Stimulated activated CD4-positive, alpha-beta T cell treated with anti-CD3 and anti-CD28 coated beads, Interleukin-12 subunit alpha, Interleukin-12 subunit beta, amount 100 ng/mL, for 4 hours (primary cell): ENCODE measurements at places on chromosomes 5 and 9.

GRCh38 chr5:167785901-167786300, 505.5 kb upstream of the WWC1 start:
- no peak for DNase-seq

DNA sequence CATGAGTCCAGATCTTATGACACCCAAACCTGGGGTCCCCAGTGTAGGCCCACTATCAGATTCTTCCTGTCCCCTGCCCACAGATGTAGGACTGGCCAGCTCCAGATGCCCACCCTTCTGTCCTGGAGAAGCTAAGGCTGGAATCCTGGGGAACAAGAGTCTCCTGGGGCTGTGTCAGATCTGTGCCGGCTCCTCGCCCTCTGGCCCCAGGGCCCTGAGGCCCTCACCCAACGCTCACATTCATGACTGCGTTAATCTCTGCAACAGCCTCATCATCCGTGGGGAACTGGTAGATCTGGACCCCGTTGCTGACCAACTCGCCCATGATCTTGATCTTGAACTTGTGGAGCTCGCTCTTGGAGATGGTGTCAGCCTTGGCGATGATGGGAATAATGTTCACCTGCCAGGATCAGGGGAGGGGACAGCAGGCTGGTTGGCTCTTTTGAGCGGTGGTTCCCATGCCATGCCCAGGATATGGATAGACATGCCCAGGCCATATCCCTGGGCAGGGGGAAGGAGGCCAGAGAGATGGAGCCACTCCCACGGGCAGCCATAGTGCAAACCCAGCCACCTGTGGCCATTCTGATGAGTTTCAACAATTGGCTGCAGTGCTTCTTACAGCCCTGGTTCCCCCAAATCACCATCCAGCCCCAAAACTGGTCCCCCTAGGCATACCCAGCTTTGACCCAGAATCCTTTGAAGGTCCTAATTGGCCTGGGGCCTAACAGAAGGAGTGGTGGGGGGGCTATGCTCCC, 14.6 kb downstream of the SEPTIN8 start:
- DNase-seq: no peak

DNA sequence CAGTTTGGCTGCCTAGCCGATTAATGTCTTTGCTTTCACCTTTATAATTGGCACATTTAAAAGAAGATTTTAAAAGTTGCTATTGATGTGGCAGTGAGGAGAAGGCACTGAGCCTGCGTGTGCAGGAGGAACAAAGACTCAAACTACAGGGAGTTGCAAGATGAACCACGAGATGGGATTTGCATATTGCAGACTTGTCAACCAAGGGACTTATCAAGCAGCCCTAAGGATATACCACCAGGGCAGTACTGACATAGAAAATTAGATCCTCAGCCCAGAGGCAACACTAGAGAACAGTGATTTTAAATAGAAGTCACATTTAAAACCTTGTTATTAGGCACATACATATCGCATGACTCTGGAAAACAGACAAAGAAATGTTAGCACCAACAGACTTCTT, 342.6 kb downstream of the GLIS3 start:
- no peak for DNase-seq

DNA sequence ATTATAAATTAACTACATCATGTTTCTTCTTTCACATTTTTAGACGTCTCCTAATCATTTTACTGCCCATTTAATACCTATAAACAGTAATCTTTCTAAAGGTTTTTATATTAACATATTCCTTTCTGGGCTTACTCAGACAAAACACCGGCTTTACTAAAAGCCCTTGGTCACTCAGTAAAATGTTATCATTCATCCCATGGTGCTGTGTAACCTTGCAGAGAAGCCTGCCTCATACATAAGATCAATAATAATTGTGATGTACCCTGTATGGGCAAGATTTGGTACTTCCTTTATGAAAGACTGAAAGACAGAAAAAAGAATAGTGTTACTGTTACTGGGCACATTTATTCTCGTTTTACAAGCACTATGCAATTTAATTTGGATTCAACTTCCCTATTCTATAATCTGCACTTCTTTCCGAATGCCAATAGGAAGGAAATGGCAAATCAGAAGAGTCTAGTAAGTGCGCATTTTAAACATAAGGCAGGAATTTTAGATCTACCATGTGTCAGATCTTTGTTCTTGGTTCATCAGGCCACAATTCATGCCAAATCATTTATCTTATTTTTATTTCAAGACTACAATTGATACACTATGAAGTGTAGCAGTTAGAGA, 522.2 kb downstream of the CSNK1G3 start:
- no peak for DNase-seq

DNA sequence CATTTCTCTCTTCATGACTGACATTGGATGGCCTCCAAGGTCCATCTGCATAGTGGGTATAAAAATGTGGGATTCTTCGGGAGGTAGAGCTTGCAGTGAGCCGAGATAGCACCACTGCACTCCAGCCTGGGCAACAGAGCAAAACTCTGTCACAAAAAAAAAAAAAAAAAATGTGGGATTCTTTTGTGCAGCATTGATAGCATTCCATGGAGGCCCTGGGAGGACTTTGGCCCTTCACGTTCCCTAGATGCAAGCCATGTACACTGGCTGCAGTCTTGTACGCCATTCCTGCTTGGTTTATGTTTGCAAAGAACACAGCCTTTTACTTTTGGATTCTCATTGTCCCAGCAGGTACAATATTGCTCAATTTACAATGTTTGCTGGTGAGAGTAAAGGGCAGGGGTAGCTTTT, 157.8 kb downstream of the SLCO4C1 start:
- DNase-seq: no peak

DNA sequence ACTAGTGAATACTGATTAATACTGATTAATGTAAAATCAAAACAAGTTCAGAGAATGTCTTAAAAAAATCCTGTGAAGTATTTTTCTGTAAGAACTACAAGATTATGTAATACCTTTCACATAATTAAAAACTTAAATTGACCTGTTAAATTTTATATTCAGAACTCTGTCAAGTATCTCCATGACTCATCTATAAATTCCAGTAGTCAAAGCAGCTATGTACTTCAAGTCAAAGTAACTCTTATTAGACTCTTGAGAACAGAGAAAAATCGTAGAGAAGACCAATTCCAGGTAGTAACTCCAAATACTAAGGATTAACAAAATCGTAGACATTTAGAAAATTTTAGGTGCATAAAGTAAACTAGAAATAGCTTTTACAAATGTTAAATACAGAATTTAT, 77.1 kb downstream of the HOMER1 start:
- no peak for DNase-seq

DNA sequence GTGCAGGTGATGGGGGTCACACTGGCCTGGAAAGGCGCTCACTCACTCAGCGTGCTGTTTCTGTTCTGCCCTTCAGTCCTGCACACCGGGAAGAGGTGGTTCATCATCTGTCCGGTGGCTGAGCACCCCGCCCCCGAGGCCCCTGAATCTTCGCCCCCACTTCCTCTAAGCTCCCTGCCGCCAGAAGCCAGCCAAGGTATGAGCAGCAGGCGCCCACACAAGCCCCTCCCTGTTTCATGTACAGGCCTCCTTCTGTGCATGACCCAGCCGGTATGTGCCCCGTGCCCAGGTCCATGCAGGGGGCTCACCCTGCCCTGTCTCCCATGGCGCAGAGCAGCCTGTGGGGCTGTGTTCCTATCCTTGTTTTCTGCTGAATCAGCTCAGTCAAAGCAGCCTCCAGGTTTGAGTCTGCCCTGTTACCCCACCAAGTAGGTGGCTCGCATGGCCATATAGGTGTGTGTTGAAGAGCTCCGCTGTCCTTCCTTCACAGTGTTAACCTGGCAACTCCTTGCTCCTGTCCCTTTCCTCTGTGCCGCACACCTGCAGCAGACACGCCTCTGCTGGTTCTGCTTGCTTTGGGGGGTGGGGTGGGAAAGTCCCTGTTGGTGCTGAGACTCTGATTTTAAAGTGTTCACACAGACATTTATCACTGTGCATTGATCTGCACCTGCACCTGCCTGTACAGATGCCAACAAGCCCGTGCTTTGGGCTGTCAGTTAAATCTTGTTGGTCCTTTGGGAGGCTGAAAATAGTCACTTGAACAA, 84.8 kb downstream of the WNK2 start:
- DNase-seq: peak; percentile 30

DNA sequence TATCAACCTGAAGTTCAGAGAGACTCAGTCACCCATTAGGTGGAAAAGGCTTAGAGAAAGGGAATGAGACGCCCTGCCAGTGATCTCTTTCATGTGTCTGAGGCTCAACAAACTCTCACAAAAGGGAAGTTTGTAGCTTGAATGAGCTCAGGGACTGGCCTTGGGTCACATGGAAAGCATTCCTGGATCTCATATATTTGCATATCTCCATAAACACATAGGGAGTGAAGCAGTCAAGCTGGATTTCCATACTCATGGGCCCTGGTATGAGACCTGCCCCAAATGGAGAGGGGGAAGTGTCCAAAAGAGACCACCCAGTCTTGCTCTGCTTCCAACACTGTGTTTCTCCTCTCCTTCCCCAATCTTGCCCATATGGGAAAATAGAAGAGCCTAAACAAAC, 26.4 kb upstream of the PRUNE2 start:
- no peak for DNase-seq

GRCh38 chr9:84297162-84297821, 43.3 kb downstream of the SLC28A3 start:
- no peak for DNase-seq

DNA sequence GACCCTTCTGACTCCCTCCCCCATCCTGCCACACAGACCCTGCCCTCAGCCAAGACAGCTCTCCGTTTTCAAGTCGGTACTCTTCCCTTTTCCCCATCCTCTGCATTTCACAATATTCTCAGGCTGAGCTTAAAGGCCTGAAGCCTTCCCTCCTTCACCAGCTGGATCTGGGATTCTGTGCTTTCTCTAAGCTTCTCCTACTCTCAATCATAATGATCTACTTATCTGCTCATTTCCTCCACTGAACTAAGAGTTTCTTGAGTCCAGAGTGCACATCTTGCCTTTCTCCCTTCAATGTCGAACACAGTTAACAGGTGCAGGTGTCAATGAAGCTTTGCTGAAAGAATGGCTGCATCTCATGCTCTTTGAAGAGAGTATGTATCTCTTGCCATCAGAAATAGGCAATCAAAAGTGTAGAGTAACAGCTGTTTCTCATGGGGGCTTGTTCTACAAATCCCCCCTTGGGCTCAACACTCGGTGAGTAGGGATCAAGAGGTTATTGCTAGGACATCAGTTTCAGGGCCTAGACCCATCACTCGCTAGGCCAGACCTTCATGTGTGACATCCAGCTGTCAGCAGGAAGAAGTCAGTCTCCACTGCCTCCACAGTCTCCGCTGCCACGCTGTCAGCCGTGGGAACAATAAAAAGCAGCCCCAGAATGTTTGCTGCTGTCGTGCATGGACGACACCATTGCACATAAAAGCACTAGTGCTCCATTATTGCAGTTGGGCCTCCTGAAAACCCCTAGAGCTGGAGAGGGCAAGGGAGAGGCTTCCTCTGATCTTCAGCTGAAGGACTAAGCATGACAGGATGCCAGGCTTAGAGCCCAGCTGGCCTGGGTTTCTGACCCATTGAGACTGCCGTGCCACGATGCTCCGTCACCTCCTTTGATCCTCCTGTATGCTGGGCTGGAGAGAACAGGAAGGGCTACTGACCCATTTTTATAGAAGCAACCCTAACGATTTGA, 23.7 kb downstream of the TRAF1 start:
- DNase-seq: no peak

GRCh38 chr9:99185934-99186333, 35.8 kb downstream of the ALG2 start:
- no peak for DNase-seq

GRCh38 chr9:18706648-18707047, 232.7 kb downstream of the ADAMTSL1 start:
- DNase-seq: no peak

DNA sequence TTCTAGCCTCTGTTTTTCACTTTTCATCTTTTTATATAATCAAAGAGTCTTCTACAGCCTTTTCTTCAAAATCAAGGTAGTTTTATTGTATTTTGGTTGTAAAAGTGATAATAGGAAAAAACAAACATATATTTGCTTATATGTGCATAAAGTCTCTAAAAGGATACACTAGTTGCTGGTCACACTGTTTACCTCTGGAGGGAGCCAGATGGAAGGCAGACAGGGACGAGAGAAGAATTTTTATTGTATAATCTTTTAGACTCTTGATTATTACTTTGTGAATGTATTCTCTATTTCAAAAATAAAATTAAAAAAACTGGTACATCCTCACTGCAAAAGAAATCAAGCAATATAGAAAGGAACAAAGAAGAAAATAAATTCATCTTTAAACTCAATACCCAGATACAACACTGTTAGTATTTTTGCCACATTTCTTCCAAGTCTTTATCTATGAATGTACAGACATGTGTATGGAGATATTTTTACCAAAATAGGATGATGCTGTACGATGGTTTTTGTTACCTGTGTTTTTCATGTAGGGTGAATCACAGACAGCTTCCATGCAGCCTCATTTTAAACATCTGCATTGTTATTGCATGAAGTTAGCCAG, 6.1 kb upstream of the RNF183 start:
- DNase-seq: no peak
